ENCODE measurements at places on chromosomes 4 and X.
A peak's percentile ranks its signal among the peaks of the same experiment; 100 is the strongest.

GRCh38 chr4:7647186-7647585, 212.5 kb upstream of the PSAPL1 start:
- DNase-seq: no peak

GRCh38 chr4:96593422-96593821, 753.5 kb downstream of the PDHA2 start:
- DNase-seq: no peak

GRCh38 chrX:147838465-147839131, 73.1 kb upstream of the FMR1 start:
- DNase-seq: no peak

- DNase-seq: no peak
These were observed 76.7 kb downstream of the CCNB3 start for GRCh38 chrX:50281253-50281652.

DNA sequence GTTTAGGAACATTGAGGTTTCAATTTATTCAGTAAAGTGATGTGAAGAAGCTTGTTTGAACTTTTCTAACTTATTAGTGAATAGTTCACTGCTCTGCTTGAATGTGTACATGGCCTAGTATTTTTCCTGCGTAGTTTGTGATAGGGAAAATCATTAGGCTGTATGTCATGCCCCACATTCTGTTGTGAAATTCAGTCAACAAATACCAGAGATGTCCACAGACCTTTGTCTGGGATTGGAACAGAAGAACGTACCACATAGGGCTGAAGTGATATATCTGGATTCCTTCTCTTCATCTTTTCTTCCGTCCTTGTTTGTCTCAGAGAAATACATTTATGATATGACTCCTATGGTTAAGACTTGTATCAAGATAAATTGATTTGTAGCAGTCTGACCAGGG, 88.8 kb upstream of the PLS3 start:
- DNase-seq: no peak

DNA sequence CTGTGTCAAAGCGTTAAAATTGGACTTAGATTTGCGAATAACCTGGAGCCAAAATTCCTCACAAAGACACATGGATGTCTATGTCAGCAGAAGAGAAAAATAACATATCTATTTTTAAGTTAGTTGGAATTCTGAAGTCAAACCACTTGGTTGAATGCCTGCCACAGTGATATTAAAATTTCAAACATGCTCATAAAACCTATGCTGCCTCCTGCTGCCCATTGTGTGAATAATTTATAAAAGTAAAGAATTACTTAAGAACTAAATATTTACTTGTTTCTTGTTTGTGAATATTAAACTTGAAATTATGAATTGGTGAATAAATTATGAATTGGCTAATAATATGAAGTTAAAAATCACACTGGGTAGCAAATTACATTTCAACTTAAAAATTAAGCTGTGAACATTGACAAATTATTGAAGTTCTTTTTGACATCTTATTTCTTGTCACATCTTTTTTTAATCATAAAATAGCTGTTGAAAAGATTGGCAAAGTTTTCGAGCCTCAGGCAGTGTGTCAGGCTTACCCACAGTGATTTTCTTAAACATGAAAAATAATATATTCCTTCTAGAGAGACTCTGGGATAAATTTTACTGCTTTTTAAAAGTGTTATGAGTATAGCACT, 35.4 kb downstream of the FABP2 start:
- DNase-seq: no peak

- peak; percentile 19 for DNase-seq
These were observed 2.1 kb upstream of the TMEM131L start for GRCh38 chr4:153464068-153464467.

DNA sequence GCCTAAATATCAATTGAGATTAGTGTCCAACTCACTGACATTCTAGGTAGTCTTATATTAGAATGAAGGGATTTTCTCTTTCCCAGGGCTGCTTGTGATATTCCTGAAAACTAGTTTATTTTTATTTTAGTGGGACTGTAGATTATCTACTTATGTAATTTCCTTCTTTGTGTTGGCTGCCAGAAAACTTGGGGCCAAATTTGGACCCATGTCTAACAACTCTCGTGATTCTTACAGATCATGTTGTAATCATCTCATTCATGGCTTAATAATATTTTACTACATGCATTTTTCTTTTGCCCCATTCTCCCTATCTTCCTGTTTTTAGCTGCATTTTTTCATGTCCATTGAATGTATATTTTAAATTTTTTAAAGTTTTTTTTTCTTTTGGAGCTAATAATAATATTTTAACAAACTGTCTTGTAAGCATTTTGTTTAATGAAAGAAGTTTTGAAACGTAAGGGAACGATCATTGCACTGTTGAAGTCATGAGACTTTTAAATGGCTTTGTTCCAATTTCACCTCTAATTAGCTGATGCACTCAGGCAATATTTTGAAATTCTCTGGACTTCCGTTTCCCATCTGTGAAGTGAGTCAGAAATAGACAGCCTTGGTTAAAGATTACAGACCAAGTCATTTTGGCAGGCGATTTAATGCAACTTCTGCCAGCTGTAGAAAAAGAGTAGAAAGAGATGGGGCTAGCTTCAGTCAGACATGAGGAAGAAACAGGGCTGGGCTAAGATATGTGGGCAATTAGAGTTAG, 14.3 kb upstream of the TDO2 start:
- DNase-seq: no peak

DNA sequence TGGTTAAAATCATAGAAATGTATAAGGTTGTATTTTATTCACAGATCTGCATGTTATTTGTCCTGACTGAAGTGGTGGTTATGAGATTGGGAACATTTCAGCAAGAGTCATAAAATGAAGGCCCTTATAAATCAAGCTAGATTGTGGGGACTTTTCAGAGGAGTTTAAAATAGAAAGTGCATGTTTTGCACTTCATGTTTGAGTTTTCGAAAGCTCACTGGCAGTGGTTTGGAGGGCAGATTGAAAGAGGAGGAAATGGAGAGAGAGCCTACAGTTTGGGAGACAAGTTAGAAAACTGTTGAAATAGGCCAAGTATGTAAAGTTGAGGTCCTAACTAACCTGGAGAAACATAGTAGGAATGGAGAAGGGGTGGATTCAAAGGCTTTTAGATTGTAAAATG, 124.9 kb downstream of the KDM6A start:
- no peak for DNase-seq

- peak; percentile 51 for DNase-seq
These were observed 140.7 kb downstream of the RPS6KA6 start for GRCh38 chrX:84047339-84047738.

DNA sequence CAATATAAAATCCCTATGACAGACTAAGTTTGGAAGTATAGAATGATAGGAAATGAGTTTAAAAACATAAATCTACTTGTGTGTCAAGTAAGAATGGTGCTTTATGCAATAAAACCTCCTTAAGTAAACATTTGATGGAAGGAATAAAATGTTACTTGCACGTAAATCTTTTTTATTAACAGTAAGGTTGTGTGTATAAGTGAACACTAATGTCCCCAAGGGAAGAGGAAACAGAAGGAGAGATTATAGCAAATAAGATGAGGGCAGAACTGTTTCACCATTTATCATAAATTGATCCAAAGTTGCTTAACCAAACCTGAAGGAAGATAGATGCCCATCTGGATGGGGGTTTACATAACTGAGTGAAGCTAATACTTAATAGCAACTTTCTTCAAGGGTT, 86.8 kb downstream of the FRMPD4 start:
- no peak for DNase-seq

GRCh38 chrX:124086411-124086810, 124.9 kb downstream of the STAG2 start:
- no peak for DNase-seq

GRCh38 chrX:84170931-84171330, 17.1 kb downstream of the RPS6KA6 start:
- DNase-seq: no peak

GRCh38 chr4:88008743-88009171, 1.3 kb downstream of the PKD2 start:
- no peak for DNase-seq

- DNase-seq: no peak
These were observed 21.8 kb downstream of the NKX3-2 start for GRCh38 chr4:13522282-13523104.

DNA sequence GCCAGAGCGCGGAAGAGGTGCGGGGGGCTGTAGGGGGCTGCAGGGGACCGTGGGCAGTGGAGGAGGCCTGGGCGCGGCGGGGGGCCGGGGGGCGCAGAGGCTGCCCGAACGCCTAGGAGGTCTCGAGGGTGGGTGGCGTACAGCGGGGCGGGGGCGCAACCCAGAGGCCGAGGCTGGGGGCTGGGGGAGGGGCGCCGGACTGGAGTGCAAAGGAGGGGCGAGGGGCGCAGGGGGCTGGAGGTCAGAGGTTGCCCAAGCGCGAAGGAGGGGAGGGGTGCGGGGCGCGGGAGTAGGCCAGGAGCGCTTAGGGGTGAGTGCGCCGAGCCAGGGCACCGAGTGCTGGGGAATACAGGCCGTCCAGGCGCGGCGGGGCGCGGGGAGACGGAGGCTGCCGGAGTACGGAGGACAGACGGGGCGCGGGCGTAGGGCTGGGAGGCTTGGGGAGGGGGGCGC, 255 bp downstream of the GYG2 start:
- DNase-seq: no peak

DNA sequence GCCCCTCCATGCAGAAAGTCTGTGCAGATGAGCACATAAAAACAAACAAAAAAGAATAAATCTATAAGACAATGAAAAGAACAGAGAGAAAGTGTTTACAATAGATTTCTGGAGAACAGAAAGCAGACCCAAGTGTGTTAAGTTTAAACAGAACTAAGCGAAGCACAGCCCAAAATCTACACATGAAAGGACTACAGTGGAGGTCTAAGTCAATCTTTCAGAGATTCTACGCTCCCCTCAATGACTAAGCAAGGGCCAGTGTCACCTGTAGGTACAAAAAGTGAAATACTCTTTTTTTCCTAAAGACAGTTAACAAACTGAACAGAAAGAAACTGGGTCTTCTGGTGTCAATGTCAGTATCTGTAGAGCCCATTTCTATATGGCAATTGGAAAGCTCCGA, 18.2 kb downstream of the CLOCK start:
- DNase-seq: no peak

- no peak for DNase-seq
These were observed 104.4 kb downstream of the EFHC2 start for GRCh38 chrX:44239036-44239435.

GRCh38 chrX:45771114-45771513, 570.4 kb upstream of the DIPK2B start:
- no peak for DNase-seq

DNA sequence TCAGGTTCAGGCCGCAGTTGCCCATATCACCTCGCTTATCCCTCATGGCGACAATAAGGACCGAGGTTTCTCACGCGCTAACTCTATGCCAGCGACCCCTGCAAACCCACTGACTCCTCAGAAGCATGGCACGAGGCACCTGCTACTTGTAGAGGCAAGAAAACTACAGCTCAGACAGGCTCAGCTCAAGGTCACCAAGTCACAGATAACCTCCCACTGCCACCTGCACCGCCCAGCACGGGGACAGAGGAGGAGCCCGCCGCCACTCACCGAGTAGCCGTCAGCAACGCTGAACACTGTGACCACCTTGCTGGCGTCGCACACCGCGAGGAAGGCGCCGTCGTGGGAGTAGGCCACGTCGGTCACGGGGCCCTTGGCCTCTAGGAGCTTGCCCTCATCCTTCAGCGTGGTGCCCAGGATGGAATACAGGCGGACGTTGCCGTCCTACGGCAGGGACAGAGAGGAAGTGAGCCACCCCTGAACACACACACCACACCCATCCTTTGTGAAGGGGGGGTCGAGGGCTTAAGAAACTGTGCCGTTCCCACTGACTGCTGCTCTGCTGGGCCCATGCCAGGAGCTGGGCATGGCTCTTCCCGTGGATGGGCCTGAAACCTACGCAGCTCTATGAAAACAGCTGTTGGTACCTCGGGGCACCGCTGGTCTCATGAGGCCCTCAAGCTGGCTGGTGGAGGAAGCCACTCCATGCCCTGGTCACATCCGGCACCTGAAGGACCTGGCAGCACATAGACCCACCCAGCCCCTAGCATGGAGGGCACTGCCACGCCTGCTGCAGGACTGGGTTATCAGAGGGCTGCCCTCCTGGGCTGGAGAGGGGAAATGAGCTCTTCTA, 38.9 kb downstream of the WDR1 start:
- DNase-seq: no peak

- no peak for DNase-seq
These were observed 17.2 kb downstream of the MAGED2 start for GRCh38 chrX:54824722-54825121.

- DNase-seq: no peak
These were observed 1.2 kb downstream of the HHIP start for GRCh38 chr4:144647095-144647561.

DNA sequence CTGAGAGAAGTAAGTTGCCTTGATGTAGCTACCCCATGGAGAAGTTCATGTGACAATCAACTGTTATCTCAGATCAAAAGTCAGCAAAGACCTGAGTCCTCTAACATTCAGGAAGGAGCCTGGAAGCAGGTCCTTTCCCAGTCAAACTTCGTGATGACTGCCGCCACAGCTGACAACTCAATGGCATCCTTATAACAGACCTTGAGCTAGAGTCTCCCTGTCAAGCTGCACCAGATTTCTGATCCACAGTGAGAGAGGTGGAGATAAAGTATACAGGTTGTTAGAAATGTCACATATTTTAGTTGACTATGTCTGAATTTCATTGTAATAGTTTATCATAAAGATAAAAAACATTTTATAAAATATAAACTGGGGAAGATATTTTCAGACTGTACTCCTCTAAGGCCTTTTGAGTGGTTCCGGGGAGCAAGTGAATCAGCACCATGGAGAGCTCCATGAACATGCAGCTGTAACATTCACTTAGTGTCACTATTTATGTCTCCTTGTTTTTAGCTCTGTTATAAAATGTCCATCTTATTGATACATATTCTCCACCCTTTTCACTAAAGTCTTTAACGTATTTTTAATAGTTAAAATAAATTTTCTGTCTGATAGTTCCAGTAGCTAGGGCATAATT, 1653.5 kb upstream of the AGA start:
- DNase-seq: no peak

- no peak for DNase-seq
These were observed 1.1 kb downstream of the UBE2D3 start for GRCh38 chr4:102826105-102826889.

GRCh38 chr4:113179091-113179490, 129.6 kb downstream of the ANK2 start:
- no peak for DNase-seq

- DNase-seq: no peak
These were observed 206.8 kb downstream of the CHRDL1 start for GRCh38 chrX:110588853-110589252.

- peak; percentile 22 for DNase-seq
These were observed 31.6 kb downstream of the MTHFD2L start for GRCh38 chr4:74189331-74190043.

DNA sequence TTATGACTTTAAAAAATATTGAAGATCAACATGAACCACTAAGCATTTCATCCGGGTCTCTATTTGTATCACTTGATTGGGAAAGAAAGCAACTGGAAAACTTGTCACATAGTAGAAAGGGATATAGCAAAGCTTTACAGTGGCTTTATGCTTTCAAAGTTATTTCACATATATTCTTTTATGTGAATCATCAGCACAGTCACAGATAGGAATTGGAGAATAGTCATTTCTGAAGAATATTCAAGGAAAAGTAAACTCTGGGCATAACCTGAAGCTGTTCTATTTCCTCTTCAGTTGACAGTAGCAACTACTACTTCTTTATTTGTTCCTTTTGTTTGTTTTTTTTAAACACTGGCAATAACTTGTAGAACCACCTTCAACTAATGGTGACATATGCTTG, 50.5 kb downstream of the MND1 start:
- DNase-seq: no peak

All from BE2C (cell line).